ENCODE measurements at places on chromosomes 5 and 9.

- peak; percentile 72 for DNase-seq
Measured at GRCh38 chr5:98933445-98934072, 4.8 kb upstream of the CHD1 start.

DNA sequence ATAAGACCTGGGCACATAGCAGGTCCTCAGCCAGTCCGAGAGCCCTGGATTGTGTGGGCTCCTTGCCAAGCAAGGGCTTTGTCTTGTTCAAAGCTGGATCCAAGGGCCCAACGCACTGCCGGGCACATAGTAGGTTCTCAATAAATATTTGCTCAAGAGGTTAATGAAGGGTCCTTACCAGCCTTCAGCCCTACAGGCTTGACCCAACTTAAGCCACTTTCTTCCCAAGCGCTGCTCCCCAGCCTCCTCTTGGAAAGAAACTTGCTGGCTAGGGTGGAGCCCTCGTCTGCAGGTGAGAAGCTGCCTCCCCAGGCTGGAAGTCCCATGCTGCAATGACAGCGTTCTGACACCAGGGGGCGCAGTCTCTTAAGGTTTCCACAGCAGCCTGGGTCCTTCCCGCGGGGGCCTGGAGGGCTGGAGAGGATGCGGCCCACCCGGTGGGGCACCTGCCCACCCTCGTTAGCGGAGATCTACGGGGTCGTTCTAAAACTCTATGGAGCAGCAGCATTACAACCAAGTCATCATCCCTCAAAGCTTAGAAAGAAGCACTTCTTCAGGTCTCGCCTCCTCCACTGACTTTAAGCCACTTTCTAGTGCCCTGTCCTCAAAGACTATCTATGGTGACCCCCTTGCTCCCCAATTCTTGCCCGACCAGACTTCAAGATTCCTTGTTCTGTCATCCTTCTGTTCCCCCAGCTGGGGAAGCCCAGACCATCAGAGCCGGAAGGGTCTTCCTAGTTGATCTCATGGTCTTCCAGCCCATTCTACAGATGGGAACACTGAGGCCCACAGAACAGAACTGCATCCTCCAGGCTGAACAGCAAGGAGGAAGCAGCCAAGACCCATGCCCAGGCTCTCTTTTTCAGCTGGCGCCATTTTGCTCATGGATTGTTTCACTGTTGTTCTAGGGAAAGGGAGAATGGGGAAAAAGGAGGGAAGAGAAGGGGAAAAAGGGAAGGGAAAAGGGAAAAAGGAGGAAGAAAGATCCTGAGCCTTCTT lies 115.4 kb downstream of the LHX2 start:
- peak; percentile 77 for DNase-seq

DNA sequence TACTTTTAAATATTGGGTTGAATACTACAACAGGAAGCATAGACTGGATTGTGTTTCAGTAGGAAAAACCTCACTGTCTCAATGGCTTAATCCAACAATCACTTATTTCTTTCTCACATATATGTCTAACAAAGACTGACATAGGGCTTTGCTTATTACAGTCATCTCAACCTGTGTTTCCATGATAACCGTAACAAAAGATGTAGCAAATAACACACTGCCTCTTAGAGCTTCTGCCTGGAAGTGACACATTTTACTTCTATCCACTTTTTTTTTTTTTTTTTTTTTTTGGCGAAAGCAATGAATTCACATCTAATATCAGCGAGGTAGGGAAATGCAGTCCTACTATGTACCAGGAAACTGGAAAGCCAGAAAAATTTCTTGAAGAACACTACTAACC lies 204.9 kb upstream of the CDKN2B start:
- no peak for DNase-seq

- DNase-seq = no peak
Measured at GRCh38 chr9:23220957-23221356, 605.1 kb downstream of the ELAVL2 start.

DNA sequence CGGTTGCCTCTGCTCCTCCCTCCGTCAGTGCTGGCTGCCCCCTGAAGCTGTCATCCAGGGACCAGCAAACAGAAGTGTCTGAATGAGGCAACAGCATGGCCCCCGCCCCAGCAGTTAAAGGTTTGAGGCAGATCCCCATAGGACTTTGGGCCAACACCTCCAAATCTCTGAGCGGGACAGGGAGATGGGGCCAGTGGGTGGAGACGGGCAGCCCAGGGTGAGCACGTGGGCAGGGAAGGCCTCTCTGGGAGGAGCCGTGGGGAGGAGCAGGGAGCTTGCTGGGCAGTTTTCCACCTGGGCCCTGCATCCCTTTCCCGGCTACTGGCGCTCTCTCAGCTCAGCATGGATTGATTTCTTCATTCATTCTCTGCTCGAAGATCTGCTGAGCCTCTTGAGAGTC lies 39.1 kb upstream of the NOTCH1 start:
- DNase-seq = no peak

DNA sequence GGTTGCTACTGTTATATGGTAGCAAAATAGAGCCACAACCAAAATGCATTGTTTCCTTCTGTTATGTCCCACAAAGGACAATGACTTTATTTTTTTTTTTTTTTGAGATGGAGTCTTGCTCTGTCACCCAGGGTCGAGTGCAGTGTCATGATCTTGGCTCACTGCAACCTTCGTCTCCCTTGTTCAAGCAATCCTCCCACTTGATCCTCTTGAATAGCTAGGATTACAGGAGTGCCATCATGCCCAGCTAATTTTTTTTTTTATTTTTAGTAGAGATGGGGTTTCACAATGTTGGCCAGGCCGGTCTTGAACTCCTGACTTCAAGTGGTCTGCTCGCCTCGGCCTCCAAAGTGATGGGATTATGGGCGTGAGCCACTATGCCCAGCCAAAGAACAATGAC lies 527.7 kb upstream of the SGCD start:
- DNase-seq = no peak

DNA sequence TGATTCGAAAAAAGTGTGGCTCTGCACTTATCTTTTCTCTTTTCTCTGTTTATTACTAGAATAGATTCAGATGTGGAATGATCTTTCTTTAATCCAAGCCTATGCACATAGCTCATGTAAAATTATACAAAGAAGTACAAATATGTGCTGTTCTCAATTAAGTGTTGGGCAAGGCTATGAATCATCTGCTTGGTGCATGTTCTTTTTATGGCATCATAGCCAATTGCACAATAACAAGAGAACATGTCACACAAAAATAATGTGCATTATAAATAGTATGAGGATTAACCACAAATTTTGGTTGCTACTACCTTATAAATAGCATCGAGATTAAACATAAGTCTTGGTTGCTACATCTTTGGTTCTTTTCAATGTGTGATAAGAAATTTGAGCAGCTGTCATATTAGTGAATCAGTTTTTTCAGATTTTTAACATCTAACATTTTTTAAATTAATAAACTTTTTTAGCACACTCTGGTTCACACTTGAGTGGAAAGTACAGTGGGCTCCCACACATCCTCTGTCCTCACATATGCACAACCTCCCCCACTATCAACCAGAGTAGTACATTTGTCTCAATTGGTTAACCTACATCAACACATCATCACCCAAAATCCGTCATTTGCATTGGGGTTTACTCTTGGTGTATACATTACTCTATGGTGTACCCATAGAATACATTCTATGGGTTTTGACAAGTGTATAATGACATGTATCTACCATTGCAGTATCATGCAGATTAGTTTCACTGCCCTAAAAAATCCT lies 6.8 kb upstream of the RECK start:
- DNase-seq = no peak
